ENCODE measurements at places on chromosomes 6 and 20.

DNA sequence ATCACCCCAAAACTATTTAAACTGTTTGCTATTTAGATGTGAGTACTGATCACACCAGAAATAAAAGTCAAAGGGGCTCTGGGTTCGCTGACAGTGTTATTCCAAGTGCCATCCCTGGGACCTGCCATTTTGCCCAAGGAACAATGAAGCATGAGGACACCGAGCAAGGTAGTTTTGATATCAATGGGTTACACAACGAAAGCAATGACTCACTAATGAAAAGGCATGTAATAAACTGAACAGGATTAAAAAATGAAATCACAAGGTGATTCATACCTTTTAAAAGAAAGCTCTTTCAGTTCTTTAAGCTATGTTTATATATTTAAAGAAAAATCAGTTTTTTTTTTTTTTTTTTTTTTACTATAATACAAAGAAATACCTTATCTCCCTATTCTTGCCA, 102.0 kb downstream of the HS3ST5 start:
- DNase-seq = no peak

DNA sequence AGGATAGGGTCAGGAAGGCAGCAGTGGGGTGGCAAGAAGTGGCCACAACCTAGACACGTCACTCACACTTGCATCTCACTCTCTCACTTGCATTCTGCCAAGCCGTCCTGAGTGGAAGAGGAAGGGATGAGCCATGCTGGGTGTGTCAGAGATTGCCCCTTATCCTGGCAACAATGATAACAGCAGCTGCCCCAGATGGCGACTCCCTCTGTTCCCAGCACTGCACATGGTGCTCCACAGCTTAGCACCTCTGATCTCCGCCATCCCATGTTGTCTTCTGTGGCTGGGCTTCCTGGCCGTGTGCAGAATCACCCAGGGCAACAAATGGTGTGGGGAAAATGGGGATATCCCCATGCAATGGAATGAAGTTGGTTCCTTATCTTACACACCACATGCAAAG, 11.1 kb downstream of the KCNB1 start:
- no peak for DNase-seq

DNA sequence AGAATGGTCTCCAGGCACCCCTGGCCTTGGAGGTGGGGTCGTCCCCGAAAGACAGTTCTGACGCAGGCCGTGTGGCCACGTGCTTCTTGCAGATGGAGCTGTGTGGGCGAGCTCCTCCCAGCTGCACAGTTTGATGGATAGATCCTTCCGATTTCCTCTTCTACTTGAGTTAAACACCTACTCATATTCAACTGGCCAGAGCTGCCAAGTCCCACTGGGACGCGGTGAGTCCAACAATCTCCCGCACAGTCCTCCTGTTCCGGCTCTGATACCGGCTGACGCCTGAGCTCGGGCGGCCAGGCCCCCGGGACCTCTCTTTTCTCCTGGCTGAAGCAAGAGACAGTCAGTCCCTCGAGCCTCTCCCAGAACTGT, 57.9 kb upstream of the DACT2 start:
- no peak for DNase-seq

DNA sequence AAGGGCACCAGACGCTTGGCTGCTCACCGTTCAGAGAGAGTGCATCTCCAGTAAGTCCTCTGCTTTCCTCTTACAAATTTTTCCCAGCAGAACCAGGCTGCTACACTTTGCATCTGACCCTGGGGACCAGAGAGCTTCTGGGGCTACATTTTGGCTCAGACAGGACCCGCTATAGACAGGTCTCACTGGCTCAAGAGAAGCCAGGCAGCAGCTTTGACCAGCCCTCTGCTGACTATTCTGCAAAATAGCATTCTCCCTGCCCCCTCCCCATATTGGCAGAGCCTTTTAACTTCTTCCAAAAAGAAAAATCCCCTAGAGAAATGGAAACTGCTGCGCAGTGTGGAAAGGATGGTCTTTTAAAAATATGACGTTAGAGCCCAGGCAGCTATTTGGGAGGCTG, 37.2 kb downstream of the CPXM1 start:
- DNase-seq = no peak

GRCh38 chr6:146753306-146753705, 154.5 kb downstream of the ADGB start:
- DNase-seq = no peak

DNA sequence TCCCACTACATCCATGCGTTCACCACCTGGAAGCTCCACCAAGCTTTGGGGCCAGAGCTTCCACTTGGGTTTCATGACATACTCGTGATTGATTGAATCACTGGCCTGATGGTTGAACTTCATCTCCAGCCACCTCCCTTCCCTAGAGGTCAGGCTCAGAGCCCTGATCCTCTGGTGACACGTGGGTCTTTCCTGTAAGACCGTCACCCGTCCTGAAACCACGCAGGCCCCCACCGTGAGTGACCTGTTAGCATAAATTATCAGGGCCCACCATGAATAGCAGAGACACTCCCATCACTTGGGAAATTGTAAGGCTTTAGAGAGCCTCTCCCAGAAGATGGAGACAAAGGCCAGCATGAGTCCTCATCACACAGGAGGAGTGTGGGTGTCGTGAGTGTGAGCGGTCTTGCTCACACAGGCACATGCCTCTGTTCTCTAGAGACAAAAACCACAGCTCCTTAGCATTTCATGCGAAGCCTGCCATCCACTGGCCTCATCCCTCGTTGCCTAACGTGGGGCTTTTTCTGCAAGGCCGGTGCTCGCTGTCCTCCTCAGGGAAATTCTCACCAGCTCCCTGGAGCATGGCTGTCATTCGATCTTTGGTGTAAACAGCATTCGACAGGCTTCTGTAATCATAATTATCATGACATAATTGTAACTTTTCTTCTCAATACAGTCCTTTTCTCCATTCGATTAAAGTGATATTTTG, 65.1 kb upstream of the DUSP22 start:
- DNase-seq = no peak

GRCh38 chr6:88143421-88144157, 22.6 kb downstream of the CNR1 start:
- DNase-seq = no peak

DNA sequence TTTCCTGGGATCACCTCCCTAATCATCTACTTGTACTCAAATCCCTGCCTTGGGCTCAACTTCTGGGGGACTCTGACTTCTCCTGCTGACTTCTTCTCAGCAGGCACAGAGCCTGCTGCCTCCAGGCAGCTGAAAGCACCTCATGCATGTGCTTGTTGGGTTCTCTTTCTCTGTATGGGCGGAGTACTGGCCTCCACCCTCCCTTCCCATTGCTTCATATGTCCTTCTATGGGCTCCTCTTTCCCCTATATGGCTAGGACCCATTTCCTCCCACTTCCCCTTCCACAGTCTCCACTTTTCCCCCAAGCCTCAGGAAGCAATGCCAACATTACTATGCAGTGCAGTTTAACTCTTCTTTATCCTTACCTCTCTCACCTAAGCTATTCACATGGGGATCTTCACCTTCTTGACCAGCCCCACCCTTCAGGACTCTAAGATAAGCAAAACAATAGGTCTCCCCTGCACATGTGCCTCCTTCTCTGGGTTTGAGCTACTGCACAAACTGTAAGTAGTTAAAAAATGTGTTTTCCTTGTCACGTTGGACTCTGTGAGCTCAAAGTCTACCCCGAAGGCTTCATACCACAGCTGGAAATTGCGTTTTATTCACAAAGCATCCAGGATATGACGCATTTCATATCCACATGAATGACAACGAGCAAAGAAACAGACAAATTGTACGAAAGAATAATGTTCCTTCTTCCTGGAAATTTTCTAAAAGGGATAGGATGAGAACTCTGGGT, 93.7 kb downstream of the CDS2 start:
- DNase-seq = no peak

- DNase-seq = no peak
Measured at GRCh38 chr6:113625850-113626249, 231.3 kb upstream of the MARCKS start.

DNA sequence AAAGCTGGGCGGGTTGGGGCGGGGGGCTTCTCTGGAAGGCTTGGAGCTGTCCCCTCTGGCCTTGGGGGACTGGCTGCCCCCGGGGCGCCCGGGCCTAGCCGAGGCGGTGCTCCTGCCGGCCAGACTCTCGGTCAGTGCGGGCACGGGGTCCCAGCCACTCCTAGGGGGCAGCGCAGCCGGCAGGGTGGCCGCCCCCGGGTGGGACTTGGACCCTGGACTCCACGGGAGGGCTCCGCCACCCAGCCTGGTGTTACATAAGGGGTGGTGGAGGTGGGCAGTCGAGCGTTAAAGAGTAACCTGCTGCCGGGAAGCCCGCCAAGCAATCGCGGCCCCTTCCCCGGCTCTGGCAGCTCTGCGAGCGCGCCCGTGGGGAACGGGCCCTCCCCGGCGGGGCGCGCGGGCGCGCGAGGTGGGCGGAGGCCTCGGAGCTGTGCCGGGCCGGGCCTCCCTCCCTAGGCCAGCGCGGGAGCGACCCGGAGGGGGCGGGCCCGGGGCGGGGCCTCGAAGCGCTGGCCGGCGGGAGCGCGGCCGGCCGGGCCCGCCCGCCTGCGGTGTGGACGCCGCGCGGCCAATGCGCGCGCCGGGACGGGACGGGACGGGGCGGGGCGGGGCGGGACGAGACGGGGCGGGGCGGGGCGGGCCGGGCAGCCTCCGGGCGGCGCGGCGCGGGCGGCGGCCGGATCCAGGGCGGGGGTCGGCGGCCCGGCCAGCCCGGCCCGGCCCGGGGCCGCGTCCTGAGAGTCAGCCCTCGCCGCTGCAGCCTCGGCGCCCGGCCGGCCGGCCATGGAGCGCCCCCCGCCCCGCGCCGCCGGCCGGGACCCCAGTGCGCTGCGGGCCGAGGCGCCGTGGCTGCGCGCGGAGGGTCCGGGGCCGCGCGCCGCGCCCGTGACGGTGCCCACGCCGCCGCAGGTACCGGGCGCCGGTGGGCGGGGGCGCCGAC, at the start of gene SLC2A4RG:
SLC2A4RG (plus strand) TSS at position 647 of the 940 bp plus-strand sequence; CDS start at position 784, 137 bp downstream.
- DNase-seq = peak; percentile 61

DNA sequence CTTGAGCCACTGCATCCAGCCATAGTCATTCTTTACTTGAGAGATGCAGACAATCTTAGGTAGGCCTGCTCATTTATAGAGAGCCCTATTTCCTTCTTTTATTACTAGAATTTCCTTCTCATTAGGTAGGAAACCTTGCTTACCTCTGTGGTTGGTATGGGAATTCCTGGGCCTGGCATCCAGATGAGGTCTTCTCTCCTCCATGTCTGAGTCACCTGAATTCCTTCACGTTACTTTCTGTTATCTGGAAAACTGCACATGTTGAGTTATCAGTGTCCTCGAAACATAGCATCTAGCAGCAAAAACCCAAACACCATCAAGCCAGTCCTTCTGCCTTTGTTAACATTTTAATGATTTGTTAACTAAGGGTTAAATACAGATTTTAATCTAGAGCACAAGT, 2.2 kb downstream of the ZNFX1 start:
- DNase-seq = no peak

DNA sequence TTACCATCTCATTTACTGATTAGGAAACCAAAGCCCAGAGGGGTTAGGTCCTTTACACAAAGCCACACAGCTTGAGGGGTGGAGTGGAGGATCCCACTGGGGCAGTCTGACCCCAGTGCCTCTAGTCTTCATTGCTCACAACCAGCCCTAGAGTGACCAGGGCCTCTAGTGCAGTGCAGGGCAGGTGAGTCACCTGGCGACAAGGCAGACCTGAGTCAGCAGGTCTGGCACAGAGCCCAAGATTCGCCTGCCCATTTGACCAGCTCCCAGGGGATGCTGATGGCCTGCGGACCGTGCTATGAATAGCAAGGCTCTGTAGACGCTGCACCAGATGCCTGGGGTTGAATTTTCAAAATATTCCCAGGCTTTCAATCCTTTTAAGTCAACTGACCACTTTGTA, 29.9 kb downstream of the CDH26 start:
- no peak for DNase-seq

- no peak for DNase-seq
Measured at GRCh38 chr6:40918040-40918651, 120.9 kb downstream of the UNC5CL start.

GRCh38 chr20:39800548-39800947, 838.4 kb downstream of the DHX35 start:
- DNase-seq = no peak

DNA sequence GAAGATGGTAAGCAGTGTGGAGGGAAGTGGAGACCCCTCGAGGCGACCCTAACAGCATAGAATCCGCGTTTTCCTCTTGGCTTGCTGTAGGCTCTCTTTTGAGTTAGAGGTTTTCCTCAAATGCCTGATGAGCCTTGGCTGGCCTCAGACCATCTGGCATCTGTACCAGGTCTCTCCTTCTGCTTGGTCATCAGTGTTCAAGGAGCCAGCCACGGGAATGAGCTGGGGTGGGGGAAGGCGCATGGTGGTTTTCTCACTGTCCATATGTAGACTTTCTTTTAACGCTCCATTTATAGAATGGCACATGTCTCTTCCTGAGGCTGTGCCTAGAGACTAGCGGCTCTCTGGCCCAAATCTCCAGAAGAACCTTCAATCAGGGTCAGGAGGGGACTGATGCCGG, 8.1 kb upstream of the GUCA1A start:
- DNase-seq = no peak

- DNase-seq = no peak
Measured at GRCh38 chr6:65161661-65162060, 545.4 kb downstream of the EYS start.

DNA sequence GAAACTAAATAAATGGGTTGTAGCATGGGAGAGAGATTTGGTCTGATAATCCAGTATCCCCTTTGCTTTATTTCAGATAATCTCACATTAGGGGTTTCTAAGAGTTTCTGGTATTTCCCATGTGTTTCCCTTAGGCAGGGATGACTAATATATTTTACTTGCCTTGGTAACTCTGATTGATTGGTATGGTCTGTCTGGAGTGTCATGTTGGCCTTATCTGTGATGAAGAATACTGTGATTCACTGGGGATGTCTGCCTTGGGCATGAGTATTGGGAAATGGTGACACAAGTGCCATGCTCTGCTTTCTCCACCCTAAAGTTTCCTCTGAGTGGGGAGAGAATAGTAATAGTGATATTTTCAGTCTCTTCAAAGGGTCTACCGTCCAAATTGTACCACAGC, 10.1 kb downstream of the SLC22A2 start:
- DNase-seq = no peak

- no peak for DNase-seq
Measured at GRCh38 chr6:117072134-117072533, 193.2 kb upstream of the VGLL2 start.

- no peak for DNase-seq
Measured at GRCh38 chr6:166502453-166502852, 84.0 kb downstream of the RAMACL start.

DNA sequence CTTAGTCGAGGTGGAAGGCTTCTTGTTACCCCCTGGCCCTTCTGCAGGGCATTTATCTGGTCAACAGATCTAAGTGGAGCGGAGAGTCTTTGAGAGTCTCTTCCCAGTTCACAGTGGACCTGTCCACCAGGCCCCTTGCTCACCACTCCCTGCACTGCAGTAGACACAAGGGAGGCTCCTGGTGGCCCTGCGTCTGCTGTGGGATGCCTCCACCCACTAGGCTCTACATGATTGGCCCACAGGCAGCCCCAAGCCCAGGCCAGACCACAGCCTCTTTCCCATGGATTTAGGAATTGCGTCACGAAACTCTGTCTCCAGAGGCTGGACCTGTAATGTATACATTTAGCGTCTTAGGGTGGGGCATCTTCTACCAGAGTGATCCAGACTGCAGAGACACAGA, 28.4 kb downstream of the TBC1D7 start:
- DNase-seq = no peak
